ENCODE measurements at places on chromosomes 4 and X.

- no peak for DNase-seq
These were observed 1682.7 kb upstream of the PCDH7 start for GRCh38 chr4:29037501-29037900.

DNA sequence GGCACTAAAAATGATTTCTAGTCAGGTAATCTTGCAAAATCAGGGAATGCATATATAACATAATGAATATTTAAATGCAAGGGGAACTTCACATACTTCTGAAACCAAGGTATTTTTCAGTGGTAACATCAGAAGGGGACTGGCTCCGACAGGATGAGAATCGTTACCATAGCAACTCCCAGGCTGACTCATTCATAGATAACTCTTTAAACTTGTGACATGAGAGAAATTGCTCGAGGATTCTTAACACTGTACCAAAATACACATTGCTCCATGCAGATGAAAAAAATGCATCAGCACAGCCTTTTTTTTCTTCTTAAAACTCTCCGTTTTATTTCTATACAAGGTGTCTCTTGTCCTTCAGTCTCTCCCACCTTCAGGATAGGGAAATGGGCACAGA, 114.3 kb downstream of the GABRB1 start:
- DNase-seq = peak; percentile 1

DNA sequence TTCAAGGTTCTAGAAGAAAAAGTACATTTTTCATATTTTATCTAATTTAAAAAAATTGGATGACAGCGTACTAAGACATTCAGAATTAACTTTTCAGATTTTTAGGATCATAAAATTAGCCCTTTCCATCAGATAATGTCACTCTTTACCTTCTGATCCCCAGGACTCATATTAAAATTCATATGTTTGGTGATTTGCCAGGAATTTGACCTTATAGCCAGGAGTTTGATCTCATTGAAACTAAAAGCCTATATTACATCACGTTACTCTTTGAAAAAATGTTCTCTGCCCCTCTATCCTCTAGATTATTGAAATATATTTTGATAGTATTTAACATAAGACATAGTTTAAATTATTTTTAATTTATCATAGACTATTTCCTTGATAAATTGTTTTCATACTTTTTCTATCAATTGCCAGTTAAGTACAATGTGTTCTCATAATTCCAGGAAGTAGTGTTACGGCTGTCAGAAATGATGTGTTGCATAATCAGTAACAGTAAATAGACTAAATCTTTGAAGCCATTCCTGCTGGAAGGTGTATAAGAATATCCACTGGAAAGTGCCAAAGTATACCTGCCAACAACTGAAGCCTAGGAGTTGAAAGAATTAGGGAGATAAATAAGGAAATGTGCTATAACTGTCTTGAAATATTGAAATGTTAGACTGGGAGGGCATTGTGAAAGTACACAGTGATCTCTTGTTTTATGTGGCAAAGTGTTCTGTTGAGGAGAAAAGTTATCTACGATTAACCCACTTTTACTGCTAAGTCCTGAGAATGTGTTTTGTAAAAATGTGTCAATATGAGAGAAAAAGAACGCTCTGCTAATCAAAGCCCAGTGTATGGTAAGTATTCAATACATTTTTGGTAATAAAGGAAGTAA, 32.9 kb upstream of the PDGFC start:
- DNase-seq = no peak

GRCh38 chrX:122625821-122626220, 558.3 kb upstream of the GRIA3 start:
- DNase-seq = no peak

DNA sequence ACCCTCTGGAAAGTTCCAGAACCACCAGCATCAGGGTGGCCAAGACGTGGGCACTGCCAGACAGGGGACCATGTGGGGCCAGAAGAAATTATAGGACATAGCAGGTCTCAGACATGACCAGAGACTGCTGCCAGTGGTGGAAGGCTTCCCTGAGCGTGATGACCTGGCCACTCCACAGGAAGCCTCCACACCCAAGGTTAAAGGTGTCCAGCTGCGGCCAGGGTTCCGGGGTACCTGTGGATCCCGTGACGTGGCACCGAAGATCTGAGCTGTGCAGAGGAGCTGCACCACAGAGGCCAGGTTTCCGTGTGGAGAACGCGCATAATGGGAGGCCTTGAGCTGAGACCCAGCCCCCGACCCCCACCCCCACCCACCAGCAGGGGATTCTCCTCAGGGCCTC, 16.4 kb upstream of the CTBP1 start:
- no peak for DNase-seq

DNA sequence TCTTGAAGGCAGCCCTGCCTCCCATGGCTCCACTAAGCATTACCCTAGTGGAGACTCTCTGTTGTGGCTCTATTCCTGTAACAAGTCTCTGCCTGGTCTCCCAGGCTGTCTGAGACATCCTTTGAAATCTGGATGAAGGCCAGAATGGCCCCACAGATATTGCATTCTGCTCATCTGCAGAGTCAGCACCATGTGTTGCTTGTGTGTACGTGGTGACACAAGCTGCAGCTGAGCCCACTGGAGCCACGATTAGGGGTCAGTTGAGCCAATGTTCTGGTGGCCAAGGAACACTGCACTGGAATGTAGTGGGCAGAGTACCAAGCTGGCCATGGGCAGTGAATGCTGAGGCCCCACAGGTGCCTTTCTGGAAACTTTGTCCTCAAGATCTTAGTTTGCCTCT, 29.2 kb downstream of the GRID2 start:
- no peak for DNase-seq

- DNase-seq = no peak
These were observed 57.6 kb downstream of the RFC1 start for GRCh38 chr4:39308611-39309010.

- no peak for DNase-seq
These were observed 38.1 kb downstream of the EIF4E start for GRCh38 chr4:98890702-98891455.

DNA sequence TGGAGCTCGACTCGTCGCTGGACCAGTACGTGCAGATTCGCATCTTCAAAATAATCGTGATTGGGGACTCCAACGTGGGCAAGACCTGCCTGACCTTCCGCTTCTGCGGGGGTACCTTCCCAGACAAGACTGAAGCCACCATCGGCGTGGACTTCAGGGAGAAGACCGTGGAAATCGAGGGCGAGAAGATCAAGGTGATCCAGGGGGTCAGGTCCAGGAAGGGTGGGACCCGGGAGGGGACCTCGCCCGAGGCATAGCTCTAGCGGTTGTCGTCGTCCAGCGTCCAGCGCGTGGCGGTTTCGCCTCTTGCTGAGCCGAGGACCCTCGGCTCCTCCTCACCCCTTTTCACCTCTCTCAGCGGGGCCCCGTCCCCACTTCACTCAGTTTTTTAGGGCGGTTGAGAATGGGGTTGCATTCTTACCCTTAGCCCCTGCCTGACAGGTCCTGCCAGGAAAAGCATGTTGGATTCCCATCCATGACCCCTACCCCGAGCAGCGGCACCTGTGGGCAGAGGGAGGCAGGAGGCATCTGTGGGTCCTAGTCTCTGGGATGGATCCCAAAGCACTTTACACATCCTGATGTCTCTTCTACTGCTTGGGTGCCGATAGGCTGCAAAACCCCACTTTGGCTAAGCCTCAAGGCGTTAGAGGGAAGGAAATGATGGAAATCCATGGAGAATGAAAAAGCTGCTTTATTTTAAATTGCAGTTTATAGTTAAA, 524 bp downstream of the RAB33A start:
- DNase-seq = no peak

DNA sequence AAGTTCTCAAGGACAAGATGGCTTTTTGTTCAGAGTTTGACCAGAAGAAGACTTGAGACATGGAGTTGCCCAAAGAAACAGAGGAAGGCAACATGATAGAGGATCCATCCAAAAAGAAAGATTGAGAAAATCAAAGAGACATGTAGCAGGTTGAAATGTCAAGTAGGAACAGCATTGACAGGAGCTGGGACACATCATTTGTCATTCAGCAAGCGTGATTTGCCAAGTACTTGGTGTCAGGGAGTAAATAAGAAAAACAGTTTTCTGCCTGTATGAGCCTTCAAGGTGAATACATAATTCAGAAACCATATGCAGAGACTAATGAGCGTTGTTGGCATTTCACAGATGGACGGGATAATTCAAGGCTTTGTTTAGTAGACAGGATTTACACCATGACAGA, 11.2 kb downstream of the SMIM31 start:
- DNase-seq = no peak

DNA sequence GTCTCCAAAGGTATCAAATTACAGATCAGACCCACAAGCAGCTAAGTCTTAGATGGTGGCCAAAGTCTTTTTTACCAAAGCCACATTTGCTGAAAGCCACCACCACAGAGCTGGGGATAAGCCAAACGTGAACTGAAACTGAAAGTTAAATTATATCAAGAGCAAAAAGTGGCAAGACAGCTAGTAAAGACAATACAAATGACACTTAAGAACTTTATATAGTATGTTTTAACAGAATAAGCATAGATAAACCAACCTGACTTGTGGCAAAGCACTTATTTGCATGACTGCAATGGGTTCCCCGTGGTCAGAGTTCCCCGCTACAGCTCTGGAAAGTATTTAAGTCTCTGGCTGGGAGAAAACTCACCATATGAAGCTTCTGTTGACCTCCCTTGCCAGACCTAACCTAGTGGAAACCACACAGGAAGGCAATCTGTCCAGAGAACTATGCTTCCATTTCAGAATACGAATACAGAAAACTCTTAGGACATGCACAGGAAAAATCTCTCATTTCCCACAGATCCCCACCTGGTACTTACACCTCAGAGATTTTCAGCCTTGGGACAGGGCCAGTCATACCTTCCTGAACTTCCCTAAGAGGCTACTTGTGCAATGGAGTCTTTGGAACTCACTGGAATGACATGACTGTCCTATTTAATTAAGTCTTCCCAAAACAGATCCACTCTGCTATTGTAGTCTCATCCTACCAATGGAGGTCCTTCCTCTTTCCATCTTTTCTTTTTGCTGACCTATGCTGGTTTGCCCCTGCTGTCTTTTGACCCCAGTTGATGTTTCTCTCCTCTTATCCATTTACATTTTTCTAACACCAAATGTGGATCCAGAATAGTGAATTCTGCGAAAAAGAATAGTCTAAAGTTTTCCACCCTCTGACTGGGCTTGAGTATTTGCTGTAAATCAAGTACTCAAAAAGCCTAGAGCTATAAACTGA, 225.1 kb downstream of the NR3C2 start:
- DNase-seq = no peak

GRCh38 chr4:186900984-186901383, 177.3 kb upstream of the FAT1 start:
- peak; percentile 17 for DNase-seq

GRCh38 chr4:46081674-46082073, 42.2 kb downstream of the GABRG1 start:
- no peak for DNase-seq

- DNase-seq = no peak
These were observed 893 bp upstream of the HOPX start for GRCh38 chr4:56681853-56682525.

DNA sequence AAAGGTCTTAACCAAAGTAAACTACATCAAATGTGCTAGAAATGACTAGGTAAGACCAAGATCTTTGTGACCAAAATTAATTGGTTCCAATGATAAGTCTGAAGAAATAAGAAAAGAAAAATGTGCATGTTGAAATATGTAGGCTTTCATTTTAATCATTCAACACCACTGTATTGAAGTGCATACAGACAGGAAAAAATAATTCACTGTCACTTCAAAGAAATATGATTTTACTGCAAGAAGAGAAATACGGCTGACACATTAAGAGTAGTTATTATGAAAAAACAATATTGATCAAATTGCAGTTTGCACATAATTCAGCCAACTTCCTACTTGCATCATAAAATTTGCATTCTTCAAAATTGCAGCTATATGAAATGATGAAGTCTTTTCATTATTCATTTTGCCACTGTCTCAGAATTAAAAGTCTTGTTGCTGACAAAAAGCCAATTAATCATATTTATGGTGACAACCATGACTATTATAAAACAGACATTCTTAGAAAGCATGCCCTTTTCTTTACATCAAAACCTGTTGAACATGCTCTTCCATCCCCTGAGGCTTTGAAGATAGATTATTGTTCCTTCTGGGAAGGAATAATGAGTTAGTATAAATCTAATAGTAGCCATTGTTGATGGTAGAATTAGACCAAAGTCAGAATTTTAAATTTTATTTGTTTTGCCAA, 405.9 kb upstream of the MAD2L1 start:
- DNase-seq = no peak

DNA sequence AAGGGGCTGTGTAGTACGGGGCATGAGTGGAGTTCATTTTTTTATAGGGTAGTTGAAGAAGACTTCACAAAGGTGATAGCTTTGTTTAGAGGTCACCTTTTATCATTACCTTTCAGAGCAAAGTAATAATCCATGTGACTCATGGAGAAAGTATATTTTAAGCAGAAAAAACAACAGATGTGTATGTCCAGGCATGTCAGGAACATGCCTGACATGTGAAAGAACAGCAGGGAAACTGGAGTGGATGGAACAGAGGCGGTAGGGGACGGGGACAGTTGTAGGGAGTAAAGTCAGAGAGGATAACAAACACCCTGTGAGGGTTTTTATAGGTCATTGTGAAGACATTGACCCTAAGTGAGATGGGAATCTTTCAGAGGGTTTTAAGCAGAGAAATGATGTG, 107.6 kb downstream of the USP9X start:
- no peak for DNase-seq

DNA sequence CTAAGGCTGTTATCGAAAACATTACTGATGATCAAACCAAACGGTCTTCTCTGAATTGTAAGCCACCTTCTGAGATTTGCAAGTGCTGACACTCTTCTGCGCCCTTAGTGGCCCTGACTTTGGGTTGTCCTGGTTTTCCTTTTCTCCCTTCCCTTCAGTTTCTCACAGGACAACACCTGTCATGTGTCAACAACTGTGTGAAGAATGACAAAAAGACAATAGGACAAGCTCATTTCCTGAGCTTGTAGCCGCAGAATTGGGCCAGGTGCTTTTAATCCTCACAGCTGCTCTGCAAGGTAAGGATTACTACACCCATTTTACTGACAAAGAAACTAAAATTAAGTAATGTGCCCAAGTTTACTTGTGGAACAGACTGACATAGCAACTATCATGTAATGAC, 44.9 kb upstream of the TXK start:
- DNase-seq = no peak

GRCh38 chr4:3868211-3869173, 102.3 kb downstream of the ADRA2C start:
- no peak for DNase-seq

DNA sequence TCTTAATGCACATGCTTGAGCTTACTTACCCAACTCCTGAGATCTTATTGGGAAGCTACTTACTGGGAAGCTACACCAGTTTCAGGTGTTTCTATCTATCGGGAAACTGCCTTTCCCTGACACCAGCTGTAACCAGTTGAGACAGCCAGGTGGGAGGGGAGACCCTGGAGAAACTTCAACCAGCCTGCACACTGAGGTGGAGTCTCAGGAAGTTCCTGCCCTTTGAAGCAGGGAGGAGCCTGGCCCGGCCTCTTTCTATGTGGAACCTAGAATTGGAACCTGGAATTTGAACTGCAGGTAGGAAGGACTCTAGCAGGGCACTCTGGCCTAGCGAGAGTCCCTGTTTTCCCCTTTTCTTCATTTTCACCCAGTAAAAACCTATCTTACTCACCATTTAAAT, 425.8 kb upstream of the PABPC4L start:
- DNase-seq = peak; percentile 7

GRCh38 chr4:2254665-2255500, 7.0 kb downstream of the MXD4 start:
- DNase-seq = no peak

All from HepG2 (cell line).